ENCODE measurements at places on chromosomes 12 and 14. TPM values are rescaled to one million over a fixed set of nuclear protein-coding genes. Genes with fewer than 3 reads are reported as not detected.

- DNase-seq, result peak; percentile 93
These were observed 157.9 kb upstream of the PARP11 start for GRCh38 chr12:4030929-4031702.

DNA sequence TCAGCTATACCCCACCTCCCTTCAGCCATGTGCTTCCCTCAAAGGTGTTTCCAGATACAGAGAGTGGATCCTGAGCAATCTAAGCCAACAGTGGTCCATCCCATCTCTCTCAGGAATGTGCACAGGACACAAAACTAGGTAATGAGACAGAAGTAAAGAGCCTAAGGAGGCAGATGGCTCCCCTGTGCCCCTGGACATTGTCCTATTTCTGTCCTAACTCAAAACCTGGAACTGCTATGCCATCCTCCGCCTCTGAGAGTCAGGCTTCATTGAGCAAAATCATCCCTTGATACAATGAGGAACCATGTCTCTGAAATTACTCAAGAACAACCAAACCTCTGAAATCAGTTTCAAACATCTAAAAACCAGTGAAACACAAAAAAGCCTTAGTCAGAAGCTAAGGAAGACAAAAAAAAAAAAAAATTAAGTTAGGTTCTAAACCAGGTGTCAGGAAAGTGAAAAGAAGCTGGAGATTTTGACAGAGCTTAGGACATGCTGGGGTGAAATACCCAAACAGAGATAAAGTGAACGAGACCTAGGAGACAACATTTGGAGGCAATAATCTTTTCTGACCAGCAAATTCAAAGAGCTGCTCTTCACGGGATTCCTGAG, 200.3 kb upstream of the PLEKHG7 start:
- DNase-seq, result no peak

TMEM253 gene
- 0.85 TPM for total RNA-seq

DNA sequence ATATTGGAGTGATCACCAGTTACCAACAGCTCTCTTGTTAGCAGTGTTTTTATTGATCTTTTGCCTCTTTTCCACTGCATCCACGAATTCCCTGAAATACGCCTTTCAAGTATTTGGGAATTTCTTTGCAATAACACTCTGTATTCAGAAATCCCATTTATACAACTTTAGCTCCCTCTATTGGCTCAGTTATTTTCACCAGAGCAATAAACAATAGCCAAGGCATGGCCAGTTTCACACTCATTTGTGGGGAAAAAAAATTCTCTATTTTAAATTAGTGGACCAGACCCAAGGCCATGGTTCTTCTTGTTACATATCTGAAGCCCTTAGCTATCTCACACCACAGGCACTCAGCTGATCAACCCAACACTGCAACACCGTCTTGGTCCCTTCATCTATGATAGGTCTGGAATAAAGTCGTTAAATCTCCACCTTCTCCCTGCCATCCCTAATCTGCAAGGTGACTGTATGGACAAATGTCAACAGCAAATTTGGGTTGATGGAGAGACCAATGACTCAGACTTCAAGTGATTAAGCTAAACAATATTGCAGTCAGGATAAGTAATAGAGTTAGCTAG, 92.4 kb upstream of the TMEM260 start:
- no peak for DNase-seq

DNA sequence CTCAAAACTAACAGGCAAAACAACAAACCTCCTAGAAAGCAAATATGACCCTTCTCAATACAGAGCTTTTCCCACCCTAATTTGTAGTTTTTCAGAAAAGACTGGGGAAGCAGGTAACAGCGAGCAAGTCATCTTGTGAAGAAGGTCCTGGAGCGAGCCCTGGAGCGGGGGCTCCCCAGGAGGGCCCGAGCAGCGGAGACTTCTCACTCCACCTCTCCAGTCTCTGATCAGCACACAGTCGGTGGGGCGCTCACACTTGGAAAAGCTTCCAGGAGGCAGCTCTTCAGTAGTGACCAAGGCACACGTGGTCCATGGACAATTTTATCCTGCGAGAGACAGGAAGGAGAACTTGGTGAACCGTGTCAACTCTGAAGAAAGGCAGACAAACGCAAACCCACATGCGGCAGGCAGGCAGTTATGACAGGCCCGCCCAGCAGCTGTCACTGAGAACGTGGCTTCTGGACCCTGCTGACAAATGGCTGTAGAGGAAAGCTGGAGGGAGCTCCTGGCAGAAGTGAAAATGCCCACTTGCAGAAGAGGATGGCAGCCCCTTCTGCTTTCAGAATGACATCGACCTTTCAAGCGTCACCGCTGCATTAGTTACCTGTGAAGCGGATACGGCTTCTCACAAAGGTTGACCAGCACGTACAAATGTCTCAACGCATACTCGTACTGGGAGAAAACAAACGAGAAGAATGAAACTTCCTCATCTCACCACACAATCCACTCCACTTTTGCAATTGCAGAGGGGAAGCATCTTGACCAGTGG, 44.2 kb downstream of the LGMN start:
- DNase-seq, result no peak

DNA sequence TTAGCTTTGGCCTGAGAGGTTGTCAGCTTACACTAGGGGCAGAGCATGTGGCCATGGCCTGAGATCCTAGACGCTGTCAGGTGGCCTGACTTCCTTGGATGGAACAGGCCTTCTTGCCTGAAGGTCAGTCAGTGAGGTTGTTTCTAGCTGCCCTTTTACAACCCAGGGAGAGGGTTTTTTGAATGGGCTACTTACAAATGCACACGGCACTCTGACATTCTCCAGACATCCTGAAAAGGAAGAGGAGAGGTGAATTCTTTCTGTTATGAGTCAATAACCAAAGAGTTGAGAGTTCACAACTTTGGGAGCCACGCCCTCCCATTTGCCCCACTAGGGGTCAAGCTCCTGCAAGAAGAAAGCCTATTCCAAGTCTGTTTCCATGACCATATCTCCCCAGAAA, 7.8 kb downstream of the KRT76 start:
- DNase-seq, result no peak

UBR7 gene
- total RNA-seq, result 19.5 TPM

SSTR1 gene
- total RNA-seq, result 1.2 TPM

PSMC1 gene
- 59.7 TPM for total RNA-seq

NOVA1 gene
- 24.1 TPM for total RNA-seq

DNA sequence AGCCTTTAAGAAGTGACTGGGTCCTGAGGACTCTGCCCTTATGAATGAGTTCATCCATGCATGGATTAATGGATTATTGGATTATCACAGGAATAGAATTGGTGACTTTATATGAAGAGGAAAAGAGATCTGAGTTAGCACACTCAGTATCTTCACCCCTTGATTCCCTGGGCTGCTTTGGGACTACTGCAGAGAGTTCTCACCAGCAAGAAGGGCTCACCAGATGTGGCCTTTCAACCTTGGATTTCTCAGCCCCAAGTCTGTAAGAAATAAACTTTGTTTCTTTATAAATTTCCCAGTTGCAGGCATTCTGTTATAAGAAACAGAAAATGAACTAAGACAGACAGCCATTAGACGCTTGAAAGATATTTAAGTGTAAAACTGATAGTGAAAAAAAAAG, 509.2 kb downstream of the FLRT2 start:
- DNase-seq, result no peak

DNA sequence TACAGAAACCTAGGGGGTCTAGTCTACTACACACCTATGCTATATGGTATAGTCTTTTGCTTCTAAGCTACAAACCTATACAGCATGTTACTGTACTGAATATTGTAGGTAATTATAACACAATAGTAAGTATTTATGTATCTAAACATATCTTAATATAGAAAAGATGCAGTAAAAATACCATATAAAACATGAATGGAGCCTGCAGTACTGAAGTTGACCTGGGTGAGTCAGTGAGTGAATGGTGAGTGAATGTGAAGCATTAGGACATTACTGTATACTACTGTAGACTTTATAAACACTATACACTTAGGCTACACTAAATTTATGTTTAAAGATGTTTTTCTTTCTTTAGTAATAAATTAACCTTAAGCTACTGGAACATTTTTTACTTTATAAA, 13.1 kb upstream of the ABCD2 start:
- no peak for DNase-seq

DNA sequence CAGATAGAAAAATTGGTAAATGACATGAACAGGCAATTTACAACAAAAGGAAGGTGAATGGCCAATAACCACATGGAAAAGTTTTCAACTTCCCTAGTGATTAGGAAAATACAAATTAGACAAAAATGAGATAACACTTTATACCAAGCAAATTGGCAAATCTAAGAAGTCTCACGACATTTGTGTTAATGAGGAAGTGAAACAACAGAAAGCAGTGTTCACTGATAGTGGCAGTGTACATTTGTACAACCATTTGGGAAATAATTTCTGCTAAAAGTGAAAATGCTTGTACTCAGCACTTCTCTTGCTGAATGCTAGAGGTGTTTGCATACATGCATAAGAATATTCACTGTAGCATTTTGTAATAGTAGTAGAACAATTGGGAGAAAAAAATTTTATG, 126.6 kb downstream of the LLPH start:
- no peak for DNase-seq

DNA sequence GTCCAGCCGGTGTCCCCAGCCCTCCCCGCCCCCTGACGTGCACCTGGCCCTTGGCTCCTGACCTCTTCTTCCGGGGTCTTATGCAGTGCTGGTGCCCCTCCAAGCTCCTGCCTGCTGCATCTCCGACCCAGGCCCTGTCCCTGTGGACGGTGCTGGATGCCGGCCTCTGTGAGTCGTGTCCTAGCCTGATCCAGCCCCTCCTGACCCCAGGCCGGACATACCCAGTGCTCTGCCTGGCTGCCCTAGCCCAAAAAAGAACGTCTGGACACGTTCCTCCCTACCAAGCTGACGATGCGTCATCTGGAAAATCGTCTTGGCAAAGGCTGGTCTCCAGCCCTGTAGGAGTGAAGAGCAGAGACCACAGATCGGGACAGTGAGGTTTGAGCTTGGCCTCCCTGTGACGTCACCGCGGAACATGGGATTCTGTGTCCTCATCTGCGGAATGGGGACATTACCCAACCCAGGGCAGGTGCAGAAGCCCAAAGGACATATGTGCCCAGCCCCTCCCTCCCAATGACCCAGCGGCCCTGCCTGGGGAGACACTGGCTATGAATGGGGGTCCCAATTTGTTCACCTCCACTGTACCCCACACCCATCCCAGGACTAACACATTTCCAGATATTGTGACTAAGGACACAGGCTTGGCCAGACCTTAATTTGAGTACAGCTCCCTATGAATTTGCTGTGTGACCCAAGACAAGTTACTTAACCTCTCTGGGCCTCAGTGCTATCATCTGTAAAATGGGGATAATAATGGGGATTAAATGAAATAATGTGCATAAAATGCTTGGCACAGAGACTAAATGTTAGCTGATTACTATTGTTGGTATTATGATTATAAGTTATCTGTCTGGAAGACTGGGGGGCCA, 51.0 kb upstream of the BCL11B start:
- DNase-seq, result no peak

DNA sequence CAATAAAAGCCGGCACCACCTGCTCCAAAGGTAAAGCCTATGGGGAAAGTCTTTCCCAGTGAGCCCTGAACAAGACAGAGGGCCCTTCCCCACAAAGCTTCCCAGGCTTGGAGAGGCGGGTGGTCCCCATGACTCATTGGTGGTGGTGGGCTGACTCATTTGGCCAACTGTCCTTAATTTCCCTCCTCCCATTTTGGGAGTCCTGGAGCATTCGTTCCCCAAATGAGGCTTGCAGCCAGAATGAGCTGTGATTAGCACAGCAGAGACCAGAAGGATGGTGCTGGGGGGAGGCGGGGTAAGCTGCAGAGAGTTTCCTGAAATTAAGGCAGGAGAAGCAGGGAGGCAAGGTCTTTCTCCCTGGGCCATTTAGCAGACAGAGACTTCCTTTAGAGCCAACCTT, 241.7 kb downstream of the DPF3 start:
- no peak for DNase-seq

GRCh38 chr12:108568338-108569154, 6.2 kb downstream of the ISCU start:
- DNase-seq, result no peak

DNA sequence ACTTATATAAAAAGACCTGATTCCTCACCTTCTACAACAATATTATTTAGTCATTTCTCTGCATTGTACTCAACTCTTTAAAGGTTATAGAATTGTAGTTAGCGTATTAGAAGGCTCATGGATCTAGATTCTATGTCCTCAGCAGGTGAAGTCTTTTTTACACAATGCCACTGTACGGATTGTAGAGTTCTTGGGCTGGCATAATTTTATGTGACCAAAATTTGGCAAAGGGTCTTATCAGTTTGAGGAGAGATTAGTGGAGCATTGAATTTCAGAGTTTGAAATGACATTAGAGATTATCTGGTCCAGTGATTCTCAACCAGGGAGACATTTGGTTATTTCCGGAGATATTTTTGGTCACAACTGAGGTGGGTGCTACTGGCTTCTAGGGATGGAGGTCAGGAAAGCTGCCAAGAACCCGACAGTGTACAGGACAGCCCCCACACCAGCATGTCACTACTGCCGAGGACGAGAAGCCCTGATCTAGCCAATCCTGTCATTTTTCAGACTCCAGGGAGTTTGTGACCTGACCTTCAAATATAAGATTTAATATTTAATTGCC, 63.9 kb downstream of the BICD1 start:
- DNase-seq, result no peak

DNAJC22 gene
- total RNA-seq, result not detected

RNF212B gene
- not detected for total RNA-seq

GRCh38 chr12:54258201-54258681, 21.7 kb downstream of the CBX5 start:
- no peak for DNase-seq

GRCh38 chr12:49058366-49059044, 2.1 kb downstream of the KMT2D start:
- DNase-seq, result no peak

AQP2 gene
- total RNA-seq, result not detected

DNA sequence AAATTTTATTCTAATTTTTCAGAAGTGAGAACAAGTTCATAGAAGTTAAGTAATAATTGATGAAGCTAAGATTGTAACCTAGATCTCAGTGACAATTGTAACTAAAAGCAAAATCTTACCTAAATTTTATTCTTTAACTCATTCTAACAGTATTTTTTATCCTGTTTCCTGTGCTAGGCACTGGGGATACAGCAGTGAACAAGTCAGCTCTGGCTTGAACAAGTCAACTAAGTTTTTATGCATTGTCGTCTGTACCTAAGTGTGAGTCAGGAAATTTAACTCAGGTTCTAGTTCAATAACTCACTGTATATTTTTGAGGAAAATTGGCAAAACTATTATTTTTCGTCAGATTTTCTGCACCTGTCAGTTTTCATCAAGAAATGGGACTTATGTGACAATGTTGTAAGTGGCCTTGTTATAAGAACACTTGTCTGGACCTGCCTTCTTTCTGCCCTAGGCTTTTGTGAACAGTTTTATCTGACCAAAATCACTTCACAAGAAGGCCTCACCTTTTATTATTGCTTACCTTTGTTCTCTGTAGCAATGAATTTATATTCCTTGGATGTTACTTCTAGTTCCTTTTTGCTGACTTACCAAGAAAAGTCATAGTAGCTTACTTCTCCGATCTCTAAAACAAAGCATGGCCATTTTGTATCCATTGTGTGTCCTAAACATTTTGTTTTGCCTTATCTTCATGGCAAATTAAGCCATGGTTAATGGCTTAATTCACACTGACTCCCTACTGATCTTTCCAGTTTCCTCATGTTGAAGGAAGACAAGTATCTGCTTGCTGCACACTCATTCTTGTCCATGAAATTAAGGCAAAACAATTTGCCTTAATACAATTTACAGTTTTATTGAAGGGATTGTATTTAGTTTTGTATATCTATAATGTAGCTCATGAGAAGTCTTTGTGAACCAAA, 2.7 kb downstream of the TMTC3 start:
- no peak for DNase-seq

Measured in uterus (tissue), 4 donors.